Fibroblast of the aortic adventitia (primary cell): ENCODE measurements at places on chromosomes 1 and 21. TPM values are rescaled to one million over a fixed set of nuclear protein-coding genes. Genes with fewer than 3 reads are reported as not detected.

DNA sequence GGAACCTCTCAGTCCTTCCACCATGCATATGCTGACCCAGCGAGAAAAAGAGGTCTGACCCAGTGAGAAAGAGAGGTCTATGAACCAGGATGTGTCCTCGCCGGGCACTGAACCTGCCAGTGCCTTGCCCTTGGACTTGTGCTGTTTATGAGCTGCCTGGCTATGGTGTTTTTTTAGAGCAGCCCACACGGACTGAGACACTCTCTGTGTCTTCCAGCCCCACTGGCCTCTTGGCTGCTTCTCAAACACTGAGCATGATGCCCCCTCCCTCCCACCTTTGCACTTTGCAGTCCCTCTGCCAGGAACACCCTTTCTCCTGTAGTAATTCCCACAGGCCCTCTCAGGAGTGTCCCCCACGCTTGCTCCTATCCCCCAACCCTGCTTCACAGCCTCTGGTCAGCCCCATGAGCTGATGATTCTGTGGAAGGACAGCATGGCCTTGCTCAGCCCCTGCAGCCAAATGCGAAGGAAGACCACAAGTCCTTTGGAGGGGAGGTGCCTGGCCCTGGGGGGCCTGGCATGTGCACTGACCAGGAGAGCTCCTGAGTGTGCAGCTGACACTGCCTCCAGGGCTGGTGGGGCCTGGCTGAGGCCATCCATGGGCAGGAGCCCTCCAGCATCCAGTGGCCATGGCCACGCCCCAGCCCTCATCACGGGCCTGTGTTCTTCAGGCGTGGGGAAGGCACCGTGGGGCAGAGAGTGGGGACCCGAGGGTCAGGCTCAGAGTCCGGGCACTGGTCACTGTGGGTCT lies 23.8 kb downstream of the WNT3A start:
- no peak for DNase-seq

DNA sequence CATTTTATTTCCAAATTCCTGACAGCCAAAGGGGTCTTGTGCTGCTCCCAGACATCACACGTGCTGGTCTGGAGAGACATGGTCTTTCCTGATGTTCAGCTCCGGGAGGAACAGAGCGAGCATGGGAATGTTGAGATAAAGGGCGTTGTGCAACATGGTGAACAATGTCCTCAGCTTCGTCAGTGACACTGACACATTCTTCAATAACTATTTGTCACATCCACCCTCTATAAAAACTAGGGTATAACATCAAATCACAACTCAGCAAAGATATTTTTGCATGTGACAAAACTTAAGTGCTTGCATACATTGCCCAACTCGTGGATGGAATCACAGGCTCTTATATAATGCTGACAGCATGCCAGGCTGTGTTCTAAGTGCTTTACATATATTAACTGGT lies 42.4 kb upstream of the GRHL3 start:
- no peak for DNase-seq

Gene FCER1G
- total RNA-seq: not detected in 2 replicates

GRCh38 chr1:23483321-23484252 lies at the start of gene ASAP3:
Gene ASAP3, minus strand, starts transcription at chr1:23484179. Its CDS starts 46 bp downstream, at chr1:23484133.
- peak; percentile 85 for DNase-seq
